Activated naive CD4-positive, alpha-beta T cell treated with anti-CD3 and anti-CD28 coated beads, Interleukin-2, amount 50 U/mL, for 72 hours (primary cell): ENCODE measurements at places on chromosomes 11 and 22.

- no peak for DNase-seq
Measured at GRCh38 chr22:38631724-38632123, 24.5 kb downstream of the FAM227A start.

GRCh38 chr11:34149786-34150185 lies 44.4 kb downstream of the NAT10 start:
- DNase-seq, result no peak

- peak; percentile 23 for DNase-seq
Measured at GRCh38 chr11:69377029-69377952, 83.3 kb downstream of the MYEOV start.

- DNase-seq, result no peak
Measured at GRCh38 chr11:106708348-106708747, 309.9 kb downstream of the GUCY1A2 start.

GRCh38 chr11:100687054-100687629 lies at the start of gene ARHGAP42:
ARHGAP42 (plus strand) TSS chr11:100687288; CDS start chr11:100687679, 391 bp downstream.
- DNase-seq, result peak; percentile 60

DNA sequence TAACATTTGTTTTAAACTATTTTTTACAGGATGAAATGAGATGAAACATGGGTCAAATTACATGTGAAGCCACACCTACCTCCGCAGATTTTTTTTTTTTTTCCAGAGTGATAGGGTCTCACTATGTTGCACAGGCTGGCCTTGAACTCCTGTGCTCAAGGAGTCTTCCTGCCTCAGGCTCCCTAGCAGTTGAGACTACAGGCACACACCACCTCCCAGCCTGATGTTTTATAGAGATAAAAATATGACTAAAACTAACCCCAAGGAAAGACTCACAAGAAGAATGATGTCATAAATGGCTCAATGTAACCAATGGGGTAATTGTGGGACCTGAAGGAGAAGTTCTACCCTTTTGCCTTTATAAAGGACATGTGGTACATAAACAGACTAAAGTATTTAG lies 52.3 kb upstream of the SOX6 start:
- DNase-seq, result no peak

DNA sequence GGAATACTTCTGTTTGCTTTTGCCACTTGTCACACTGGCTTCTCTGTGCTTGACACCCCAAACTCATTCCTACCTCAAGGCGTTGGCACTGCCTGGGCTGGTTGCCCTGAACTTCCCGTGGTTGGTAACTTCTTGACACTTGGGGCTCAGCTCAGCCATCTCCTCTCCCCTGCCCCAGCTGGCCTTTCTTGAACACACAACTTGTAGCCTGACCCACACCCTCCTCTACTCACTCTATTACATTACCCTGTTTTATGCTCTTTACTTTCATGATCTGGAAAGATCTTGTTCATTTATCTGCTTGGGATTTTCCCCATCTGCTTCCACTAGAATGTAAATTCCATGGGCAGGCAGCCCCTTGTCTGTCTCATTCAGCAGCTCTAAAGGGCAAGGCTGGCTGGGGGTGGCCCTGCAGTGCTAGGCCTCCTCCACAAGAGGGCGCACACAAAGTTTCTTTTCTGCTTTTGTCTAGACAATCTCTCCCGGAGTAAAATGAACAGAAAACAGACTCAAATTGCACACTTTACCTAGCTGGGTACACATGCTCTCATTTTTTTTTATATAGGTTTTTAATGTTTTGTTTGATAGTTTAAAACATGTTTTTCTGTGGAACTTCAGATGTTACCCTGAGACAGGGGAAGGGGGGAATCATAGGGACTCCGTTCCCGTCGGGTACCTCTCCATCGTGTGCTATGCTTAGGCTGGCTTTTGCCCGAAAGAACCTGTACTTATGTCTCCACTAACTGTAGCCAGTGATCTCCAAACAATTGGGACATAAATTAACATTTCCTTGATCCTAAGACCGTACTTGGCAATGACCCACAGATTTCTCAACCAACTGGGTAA lies 16.4 kb upstream of the MRGPRX2 start:
- peak; percentile 71 for DNase-seq

DNA sequence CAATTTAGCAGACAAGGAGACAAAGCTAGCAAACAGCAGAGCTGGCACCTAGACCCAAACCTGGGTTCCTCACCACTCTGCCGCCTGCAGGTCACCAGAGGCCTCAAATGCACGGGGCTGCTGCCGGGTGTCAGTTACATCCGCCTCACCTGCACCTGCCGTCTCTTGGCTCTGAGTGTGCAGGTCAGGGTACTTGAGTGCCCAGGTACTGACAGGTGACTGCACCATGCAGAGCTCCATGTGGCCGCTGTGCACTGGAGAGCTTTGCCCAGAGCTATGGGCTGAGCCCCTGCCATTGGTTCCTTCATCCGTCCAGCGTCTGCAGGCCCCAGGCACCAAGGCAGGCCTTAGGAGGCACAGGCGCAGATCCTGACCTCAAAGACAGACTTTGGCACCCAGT lies 35.0 kb downstream of the PDGFB start:
- peak; percentile 31 for DNase-seq

DNA sequence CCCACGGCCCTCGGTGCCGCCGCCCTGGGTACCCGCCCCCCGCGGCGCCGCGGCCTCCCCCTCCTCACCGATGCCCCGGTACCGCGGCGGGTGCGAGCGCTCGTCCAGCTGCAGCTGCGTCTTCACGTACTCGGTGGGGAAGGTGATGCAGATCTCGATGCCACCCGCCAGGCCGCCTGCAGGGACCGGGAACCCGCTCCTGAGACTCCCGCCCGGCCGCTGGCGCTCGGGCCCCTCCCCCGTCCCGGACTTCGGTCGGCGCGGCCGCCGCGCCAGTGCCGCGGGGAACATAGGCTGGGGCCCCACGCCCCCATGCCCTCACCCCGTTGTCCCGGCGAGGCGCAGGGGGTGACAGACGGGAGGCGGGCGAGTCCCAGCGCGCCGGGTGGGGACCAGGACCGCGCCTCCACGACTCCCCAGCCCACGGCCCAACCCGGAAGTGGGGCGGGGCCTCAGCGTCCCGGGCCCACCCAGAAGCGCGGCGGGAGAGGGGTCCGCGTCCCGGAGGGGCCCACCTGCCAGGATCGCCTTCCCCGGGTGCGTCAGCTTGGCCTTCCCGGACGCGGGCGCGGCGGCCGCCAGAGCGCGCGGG lies 375 bp downstream of the SLC25A1 start:
- no peak for DNase-seq

- no peak for DNase-seq
Measured at GRCh38 chr11:111829185-111829968, 42.0 kb downstream of the ALG9 start.

- no peak for DNase-seq
Measured at GRCh38 chr11:67285541-67286498, 3.3 kb upstream of the ANKRD13D start.

DNA sequence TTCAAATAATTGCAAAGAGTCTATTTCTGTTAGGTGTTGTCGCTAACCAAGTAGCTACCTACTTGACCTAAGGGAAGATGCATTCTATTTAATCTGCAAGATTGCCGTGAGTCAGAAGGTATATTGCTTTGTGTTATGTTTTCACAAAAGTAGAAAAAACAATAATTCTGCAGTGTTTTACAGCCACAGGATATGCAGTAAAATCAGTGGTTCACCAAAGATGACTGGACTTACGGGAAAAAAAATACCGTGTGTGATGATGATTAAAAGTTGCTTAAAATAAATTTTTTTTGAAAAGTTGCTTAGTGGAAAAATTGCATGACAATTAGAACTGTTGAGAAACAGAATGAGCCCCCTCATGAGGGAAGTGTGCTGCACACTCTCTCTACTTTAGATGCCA lies 209.1 kb downstream of the DDX10 start:
- DNase-seq, result no peak

DNA sequence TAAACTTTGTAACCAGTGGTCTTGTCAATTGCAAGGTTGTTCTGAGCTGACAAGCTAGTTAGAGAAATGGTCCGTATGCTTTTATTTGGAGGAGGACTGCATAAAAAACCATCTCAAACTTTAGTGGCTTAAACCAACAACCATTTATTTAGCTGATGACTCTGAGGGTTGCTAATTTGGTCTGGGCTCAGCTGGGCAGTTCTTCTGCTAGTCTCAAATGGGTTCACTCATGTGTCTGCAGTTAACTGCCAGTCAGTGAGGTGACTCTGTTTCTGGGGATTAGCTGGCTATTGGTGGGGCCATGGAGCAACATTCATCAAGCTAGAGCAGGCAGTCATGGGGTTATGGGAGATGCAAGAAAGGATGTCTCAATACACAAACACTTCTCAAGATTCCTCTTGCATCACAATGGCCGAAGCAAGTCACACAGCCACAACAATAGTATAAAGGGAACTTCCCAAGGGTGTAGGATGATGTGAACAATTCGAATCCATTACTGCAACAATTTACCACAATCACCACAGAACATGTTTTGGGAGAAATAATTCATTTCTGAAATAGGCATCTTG lies 521.9 kb downstream of the INSC start:
- DNase-seq, result no peak

GRCh38 chr11:91243630-91244029 lies 981.0 kb upstream of the FAT3 start:
- no peak for DNase-seq

DNA sequence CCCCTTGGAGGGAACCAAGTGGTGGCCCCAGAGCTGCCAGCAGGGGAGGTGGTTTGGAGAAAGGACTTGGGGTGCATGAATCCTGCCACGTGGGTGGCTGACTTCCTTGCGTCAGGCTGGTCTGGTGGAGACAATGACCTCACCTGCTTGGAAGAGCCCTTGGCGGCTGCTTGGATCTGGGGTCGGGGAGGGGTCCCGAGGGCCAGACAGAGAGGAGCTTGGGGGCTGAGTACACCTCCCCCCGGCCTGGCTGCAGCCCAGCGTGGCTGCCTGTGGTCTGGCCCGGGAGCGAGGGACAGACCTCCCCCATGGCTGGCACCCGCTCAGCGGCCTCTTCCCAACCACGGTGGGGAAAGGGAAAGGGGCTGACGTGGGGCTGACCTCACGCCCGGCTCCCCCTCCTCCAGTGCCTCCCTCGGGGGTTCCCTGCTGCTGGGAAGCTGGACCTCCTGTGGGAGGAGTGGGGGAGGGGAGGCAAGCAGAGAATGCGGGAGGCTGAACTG lies 13.8 kb downstream of the LIF start:
- DNase-seq, result no peak

GRCh38 chr11:126214841-126215240 lies 3.3 kb downstream of the FAM118B start:
- DNase-seq, result no peak

GRCh38 chr11:78432058-78432515 lies 14.5 kb upstream of the GAB2 start:
- DNase-seq, result no peak

DNA sequence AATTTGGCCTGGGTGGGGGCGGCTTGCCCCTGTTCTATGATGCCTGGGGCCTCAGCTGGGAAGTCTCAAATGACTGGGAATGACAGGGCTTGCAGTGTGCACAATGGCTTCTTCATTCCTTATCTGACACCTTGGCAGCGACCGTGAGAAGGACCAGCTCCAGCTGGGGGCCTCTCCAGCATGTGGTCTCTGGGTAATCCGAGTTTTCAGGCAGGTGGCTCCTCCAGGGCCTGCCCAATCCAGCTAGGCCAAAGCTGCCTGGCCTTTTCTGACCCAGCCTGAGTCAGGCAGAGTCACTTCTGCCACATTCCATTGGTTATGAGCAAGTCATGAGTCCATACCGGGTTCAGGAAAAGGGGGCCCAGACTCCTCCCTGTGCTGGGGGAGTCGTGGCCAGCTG lies 646.0 kb downstream of the OPCML start:
- DNase-seq, result no peak

DNA sequence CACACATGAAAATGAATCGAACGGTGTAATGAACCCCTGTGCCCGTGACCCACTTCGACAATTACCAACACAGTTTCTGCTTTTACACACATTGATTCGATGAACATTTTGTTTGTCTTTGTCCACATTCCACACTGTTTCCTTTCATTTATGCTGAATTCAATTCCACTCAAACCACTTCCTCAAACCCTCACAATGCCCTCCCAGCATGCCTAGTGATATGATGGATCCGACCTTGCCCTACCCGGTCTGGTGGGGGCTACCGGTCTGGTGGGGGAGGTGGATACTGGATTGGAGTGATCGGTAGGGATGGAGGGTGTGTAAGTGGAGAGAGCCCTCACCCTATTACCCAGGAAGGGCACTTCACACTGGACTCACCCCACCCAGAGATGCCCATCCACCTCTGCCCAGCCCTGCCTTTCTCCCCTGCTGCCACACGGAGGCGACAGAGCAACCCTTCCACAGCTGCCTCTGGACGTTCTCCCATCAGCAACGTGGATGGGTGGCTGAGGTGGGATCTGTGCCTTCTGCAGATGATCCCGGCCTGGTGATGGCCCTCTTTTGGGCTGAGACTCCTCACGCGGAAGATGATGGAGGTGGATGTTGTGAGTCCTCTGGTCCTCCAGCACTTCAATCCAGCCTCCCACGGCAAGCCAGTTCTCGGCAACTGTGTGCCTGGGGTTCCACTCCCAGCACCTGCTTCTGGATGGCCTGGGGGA lies 33.0 kb upstream of the P2RY2 start:
- no peak for DNase-seq

- no peak for DNase-seq
Measured at GRCh38 chr11:15654451-15654850, 539.7 kb downstream of the INSC start.

DNA sequence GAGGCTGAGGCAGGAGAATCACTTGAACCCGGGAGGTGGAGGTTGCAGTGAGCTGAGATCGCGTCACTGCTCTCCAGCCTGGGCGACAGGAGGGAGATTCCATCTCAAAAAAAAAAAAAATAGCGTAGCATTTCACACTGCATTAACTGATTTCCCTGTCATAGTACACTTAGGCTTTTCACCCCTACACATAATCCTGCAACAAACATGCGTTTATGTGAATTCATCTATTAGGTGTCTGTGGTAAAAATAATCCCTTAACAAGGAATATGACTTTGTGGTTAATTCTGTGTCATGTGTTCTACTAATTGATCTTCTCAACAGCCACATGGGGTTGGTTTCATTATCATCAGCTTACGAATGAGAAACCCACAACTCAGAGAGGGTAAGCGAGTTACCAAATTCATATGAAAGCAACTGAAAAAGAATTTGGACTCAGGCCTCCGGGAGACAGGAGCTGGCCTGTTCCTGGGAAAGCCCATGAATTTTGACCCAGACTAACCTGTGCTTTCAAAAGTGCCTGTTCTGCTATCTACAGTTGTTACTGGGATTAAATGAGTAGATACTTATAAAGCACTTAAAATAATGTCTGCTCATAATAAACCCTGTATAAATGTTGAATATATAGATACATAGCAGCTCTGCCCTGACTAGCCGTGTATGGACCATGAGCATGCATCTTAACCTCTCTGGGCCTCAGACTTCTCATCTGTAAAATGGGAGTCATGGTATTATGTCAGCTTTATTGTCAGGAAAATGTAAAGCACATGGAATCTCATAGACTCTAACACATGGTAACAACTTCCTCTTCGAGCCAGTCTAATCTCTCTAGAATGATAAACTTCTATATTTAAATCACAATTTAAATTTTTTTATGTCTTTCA lies 36.6 kb downstream of the KCNJ1 start:
- DNase-seq, result no peak

DNA sequence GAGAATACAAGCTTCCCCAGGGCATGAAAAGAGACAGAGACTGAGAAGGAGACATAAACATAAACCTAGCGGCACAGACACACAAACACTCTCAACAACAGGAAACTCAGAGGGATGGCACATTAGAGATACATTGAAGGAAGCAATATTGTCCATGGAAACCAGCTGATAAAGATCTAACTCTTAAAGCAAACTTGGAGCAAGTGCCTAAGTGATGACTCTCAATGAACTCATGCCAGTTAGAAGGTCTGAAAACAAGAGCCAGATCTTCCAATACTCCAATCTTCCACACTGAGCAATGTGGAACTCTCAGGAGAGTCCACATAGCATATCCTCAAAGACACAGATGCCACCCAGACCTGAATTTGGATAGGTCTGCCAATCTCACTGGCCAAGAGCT lies 168.8 kb upstream of the ISX start:
- DNase-seq, result no peak
